ENCODE measurements at places on chromosomes 2 and 18. TPM values are rescaled to one million over a fixed set of nuclear protein-coding genes. Genes with fewer than 3 reads are reported as not detected.

Gene PDE11A
- polyA plus RNA-seq = not detected

Gene CCDC148
- polyA plus RNA-seq = not detected

Gene PCBP1
- 123 TPM for polyA plus RNA-seq

Gene GULP1
- polyA plus RNA-seq = not detected

Gene SOWAHC
- not detected for polyA plus RNA-seq

Gene PPP1R7
- 94.7 TPM for polyA plus RNA-seq

Gene IL36G
- not detected for polyA plus RNA-seq

Gene GPR35
- not detected for polyA plus RNA-seq

Gene TCF7L1
- polyA plus RNA-seq = 1.0 TPM

Gene GPR45
- not detected for polyA plus RNA-seq

Gene LIMS3
- polyA plus RNA-seq = 0.85 TPM

Gene ELOA2
- not detected for polyA plus RNA-seq

Data from IgD-negative memory B cell (primary cell).